ENCODE measurements at places on chromosomes 11 and 22.
A peak's percentile ranks its signal among the peaks of the same experiment; 100 is the strongest.

DNA sequence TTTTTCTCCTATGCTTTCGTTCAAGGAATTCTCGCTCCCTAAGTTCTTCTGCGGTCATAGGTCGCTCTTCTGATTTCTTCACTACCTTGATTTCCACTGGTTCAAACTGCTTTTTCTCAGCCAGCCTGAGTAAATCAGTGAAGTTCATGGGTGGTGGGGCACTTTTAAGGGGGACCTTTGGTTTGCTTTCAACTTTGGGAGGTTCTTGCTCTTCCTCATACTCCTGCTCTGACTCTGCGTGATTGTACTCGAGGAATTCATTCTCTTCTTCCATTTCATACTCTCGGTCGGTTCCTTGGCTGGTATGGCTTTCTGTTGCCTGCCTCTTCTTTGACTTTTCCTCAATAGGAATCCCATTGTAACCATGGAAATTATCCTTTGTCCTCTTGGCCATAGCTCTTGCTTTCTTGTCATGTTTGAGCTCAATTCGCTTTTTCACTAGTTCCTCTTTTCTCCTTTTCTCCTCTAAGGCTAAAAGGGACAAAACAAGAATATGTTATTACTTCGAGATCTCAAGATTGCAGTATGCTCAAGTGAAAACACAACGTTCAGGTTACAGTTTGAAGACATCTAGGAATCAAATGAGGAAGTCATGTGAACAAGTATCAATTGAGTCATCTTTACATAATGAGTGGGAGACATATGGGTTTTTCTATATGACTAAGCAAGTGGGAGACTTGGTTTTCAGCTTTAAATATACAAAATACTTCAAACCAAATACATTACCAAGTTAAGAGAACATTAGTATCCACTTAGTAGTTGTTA is 16.2 kb downstream of the MISFA start:
- DNase-seq, result no peak

GRCh38 chr11:43164831-43165230 is 147.0 kb upstream of the API5 start:
- DNase-seq, result no peak

DNA sequence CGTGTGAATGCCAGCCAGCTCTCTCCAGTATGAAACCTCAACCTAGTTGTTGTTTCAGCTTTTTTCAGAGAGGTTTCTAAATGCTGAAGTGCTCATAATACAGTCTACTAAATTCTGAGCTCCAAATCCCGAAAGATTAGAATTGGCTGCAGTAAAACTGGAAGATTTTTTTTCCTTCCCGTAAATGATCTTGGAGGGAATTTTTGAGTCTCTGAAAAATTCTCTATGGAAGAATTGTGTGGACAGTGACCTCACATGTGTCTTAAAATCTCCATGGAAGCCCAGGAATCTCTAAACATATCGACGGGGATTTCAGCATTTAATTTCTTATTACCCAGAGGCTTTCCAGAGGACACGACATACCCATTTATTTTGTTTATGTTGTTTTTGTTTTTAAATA is 1499.2 kb downstream of the LRRC4C start:
- no peak for DNase-seq

DNA sequence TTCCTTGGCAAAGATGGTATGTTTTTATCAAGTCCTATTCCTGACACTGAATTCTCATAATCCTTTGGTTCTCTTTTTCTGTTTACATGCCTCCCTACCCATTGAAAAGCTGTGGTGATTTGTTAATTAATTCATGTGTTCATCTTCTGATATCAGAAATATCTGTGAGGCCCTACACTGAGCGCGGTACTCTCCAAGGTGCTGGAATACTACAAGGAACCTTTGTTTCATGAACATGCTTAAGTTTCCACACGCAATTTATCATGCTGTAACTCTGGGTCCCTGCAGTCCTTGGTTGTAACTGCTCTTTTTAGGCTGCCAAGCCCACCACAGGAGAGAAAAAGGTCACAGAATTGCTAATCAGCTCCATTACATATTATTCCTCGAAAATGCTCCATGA is 331.8 kb downstream of the FAT3 start:
- no peak for DNase-seq

DNA sequence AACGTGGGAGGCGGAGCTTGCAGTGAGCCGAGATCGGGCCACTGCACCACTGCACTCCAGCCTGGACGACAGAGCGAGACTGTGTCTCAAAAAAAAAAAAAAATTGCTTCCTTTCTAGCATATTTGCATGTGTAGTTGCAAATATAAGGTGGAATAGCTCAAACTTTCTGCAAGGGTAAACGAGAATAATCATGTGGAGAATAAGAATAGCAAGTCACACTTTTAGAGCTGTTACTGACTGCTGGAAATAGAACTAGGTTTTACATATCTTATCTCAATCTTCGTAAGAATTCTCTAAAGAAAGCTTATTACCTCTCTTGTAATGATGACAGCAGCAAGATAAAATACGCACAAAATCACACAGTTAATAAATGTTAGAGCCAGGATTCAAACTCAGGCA is 1.6 kb downstream of the L3MBTL2 start:
- DNase-seq, result no peak

GRCh38 chr11:19644316-19644715 is 68.3 kb upstream of the NAV2 start:
- no peak for DNase-seq

- no peak for DNase-seq
Measured at GRCh38 chr11:21811572-21811971, 381.3 kb upstream of the ANO5 start.

- DNase-seq, result no peak
Measured at GRCh38 chr11:15769203-15769602, 587.1 kb downstream of the SOX6 start.

GRCh38 chr11:119518746-119519730 is 96.1 kb upstream of the THY1 start:
- no peak for DNase-seq

DNA sequence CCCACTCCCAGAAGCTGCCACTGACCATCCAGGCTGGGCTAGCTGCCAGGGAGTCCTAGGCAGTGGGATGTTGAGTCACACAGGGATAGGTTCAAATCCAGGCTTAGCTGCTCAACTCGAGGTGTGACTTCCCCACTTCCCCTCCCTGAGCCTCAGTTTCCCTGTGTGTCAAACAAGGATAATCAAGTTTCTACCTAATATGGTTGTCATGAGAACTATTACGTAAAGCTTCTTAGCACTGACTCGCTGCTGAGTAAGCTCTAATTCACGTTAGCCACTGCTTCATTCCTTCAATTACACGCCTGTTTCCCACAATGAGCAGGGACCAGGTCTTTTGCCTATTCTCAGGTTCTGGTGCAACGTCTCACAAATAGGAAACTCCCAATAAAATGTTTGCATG is 67.7 kb downstream of the SEZ6L start:
- DNase-seq, result no peak

- DNase-seq, result no peak
Measured at GRCh38 chr11:61793829-61794204, 1.1 kb downstream of the FEN1 start.

DNA sequence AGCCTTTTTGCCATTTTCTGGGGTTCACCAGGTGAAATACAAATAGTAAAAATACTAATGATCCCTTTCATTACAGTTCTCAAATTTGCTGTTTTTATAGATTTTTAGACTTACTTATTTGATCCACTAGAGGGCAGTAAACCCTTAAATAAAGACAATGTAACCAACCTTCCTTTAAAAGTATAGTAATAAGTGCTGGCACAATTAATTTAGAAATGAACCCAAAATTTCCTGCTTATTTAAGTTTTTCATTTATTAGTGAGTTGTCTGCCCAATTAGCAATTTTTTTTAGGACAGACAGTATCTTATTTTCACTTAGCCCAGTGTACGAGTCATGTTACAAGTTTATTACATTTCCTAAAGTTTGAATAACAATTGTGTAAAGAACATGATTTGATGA is 4.7 kb downstream of the DDIAS start:
- no peak for DNase-seq

DNA sequence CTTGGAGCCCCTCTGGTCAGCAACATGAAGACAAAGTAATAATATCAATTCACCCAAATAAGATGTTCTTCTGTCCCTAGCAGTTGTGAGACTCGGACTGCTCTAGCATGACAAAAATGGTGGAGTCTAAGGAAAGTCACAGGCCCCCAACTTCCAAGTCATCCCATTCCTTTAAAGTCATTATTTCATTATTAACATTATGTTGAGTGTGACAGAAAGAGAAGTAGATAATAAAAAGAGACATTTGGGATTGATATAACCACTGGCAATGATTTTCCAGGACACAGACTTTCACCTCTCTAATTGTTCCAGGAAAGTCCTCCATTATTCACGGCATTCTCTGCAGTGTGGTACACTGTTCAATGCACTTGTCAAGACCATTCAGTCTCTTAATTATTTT is 1533.0 kb upstream of the TENM4 start:
- no peak for DNase-seq

DNA sequence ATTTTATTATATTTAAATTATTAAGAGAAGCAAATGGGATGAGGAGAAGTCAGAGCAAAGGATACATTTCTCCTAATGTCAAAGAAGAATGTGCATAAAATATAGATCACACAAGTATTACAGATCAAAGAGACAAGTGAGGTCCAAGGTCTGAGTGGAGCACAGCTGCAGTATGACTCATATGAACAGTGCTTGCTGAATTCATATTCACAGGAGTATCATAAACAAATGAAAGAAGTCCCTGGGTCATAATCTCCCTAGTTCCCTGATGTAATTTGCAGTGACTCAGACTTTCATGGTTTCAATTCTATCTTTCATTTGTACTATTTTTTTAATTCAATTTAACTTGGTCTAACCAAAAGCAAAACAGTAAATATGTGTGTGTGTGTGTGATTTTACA is 499.0 kb upstream of the CCDC179 start:
- no peak for DNase-seq

- no peak for DNase-seq
Measured at GRCh38 chr22:45120440-45120839, 43.3 kb upstream of the NUP50 start.

- DNase-seq, result no peak
Measured at GRCh38 chr22:17366830-17367229, 2.4 kb upstream of the CECR2 start.

GRCh38 chr22:40285513-40285912 is 60.8 kb upstream of the ADSL start:
- DNase-seq, result no peak

DNA sequence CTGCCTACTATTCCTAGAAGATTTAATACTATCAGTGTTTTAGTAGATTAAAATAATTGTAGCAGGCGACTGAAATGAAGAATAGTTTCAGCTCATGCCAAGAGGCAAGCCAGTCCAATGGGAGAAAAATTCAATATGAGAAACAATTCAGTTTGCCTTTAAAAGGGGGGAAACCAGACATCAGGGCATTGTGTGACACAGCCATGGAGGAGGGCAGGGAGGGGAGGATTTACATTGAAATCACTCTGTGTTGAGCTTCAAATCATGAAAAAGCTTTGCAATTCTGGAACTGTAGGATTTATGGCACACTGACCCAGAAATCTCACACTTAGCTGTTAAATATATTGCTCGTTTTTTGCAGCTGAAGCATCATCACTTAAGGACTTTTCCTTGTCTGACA is 4.6 kb downstream of the SLC1A2 start:
- no peak for DNase-seq

- DNase-seq, result no peak
Measured at GRCh38 chr22:28440592-28441390, 238.8 kb downstream of the TTC28 start.

GRCh38 chr22:31148488-31148887 is 8.2 kb upstream of the PLA2G3 start:
- no peak for DNase-seq

- DNase-seq, result no peak
Measured at GRCh38 chr22:18071968-18072310, 5.9 kb upstream of the PEX26 start.

DNA sequence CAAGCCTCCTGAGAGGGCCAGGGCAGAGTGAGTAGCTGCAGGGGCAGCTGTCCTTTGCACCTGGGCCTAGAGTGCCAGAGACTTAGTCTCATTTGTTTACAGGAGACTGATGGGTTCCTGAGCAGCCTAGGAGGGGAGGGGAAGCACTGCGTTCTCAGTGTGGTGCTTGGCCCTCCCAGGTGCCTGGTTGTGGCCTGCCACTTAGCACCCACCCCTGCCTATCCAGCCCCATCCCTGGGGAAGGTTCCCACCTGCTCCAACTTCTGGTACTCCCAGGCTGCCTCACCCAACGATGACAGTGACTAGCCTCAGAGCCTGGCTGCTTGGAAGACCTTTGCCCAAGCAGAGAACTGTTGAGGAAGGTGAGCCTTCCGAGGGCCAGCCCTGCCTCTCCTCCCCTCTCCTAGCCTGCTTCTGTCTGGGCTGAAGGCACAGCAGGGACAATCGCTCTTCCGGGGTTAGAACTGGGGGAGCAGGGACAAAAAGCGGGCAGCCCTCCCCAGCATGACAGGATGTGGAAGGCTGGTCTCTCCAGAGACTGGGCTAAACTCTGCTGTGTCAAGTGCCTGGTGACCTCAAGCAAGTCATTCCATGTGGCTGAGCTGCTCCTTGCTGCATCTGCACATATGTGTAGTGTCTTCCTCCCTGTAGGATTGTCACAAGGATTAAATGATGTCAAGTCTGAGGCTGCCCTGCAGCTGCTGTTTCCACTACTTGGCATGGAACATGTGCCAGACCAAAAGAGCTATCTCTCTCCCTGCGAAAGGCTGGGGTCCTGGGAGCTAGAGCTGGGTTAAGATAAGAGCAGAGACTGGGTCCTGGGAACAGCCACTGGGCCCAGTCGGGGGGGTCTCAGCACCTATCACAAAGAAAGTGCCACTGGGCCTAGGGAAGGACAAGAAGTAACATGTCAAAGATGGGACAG is 9.9 kb downstream of the KCNQ1OT1 start:
- DNase-seq, result no peak

GRCh38 chr22:25362215-25362882 is 142.9 kb downstream of the CRYBB2 start:
- peak; percentile 67 for DNase-seq

DNA sequence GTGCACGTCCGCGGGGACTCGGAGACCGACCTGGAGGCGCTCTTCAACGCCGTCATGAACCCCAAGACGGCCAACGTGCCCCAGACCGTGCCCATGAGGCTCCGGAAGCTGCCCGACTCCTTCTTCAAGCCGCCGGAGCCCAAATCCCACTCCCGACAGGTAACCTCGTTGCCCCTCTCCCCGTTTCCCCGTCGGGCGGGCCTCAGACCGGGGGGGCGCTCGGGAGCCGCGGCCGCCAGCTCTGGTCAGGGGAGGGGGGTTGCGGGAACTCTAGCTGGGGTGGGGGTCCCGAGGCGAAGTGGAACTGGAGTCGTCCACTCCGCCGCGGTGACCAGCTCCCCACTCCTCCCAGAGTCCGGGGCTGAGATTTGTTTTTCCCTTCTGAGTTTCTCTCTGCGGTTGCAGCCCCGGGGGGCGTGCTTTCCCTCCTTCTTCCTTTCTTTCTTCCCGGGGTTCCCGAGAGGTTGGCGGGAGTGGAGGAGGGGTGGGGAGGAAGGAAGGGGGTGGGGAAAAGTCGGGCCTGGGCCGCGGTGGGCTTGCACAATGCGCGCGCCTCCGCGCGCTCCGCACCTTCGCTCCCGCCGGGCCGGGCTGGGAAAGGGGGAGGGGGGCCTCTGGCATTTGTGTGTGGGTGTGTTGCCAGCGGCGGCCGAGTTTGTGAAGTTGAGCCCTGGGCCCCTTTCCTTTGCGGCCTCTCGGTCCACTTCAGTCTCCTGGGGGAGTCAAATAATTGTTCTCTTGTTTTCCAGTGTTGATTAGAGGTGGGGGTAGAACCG is 952 bp downstream of the YAP1 start:
- no peak for DNase-seq

Data from activated T-cell treated with anti-CD3 and anti-CD28 coated beads for 1 hour (primary cell).